ENCODE measurements at places on chromosomes 12 and 14.

DNA sequence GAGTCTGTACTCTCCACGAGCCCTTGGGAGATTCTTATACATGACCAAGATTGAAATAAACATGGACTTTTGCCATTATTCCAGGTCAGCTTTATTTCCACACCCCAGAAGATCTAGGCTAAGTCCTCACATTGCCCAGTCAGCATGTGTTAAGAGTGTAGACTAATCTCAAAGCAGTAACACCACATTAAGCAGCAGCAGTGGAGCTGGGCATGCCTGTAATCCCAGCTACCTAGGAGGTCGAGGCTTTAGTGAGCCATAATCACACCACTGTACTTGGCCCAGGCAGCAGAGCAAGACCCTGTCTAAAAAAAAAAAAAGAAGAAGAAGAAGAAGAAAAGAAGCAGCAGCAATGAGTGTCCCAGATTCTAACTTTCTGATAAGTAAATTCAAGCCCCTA, 65.5 kb downstream of the C12orf56 start:
- DNase-seq = no peak

GRCh38 chr14:74579447-74580274, 32.4 kb downstream of the LTBP2 start:
- DNase-seq = no peak

GRCh38 chr12:112352921-112353320, 29.3 kb downstream of the HECTD4 start:
- no peak for DNase-seq

DNA sequence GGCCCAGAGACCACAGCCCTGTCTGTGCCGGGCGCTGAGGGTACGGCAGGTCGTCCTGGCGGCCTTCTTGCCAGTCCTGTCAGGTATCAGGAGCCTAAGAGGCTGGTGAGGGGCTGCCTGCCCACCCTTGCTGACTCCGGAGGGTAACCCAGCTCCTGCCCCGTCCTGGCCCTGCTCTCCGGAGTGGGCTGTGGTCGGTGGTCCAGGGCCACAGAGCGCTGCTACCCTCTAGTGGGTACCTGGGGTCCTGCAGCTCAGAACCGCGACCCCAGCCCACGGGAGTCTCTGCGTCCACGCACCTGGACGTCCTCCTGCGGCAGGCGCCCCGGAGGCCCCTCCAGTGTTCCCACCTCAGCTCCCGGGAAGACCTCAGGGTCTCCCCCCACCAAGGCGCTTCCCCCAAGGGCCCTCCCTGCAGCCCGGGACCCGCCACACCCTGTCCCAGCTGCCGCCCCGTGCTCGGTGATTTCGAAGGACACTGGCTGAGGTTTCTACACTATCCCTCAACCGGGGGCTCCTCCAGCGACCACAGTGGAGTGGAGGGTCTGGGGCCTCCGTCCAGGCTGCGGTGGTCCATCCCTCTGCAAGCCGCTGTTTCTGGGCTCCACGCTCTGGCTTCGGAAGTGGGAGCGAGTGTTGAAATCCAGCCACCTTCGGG, 75.9 kb upstream of the FBRSL1 start:
- no peak for DNase-seq

DNA sequence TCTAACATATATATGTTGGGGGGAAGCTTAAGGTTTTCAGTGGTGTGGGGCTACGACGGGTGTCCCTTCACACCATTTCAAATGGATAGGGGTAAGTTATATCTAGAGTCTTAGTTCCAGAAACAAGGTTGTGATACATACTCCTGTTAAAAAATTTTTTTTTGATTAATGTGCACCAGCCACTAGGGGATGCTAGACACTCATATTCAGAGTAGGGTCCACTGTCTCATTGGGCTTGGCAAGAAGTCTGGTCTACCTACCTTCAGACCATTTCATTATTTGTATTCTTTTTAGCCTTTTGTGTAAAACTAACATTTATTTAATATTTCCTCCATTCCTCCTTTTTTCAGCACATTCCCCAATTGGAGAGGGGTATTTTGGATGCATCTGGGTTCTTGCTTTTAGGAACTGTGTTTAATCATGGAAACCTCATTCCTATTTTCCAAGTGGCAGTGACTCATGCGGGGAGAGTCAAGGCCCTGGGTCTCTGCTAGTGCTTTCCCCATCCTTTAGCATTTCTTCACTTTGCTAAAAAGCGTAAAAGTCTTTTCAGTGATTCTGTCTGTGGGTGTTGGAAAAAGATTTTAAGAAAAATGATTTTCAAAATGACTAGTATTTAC, 33.4 kb downstream of the ANO4 start:
- DNase-seq = no peak

DNA sequence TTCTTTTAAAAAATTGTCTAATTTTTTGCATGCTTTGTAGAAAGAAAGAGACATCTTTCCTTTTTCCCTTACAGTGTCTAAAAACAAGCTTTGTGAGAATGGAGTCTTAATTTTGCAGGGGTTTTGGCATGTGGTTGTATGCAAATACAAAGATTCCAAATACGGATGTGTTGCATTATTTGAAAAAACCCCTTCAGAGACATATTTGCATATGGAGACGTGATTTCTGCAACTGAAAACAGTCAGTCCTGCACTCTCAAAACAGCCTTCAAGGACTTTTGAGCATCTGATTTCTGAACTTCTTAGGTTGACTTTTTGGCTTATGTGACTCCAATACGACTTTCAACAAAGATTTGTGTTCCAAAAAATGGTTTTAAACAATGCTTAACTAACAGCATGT, 7.8 kb downstream of the IRAK3 start:
- DNase-seq = no peak

Data from Right ventricle myocardium inferior (tissue), 1 donor.